ENCODE measurements at places on chromosomes 7 and 10.

- DNase-seq = no peak
- H3K27ac ChIP-seq = no peak overlapping the region
- no peaks in the 10 kb centered on the region for H3K27me3 ChIP-seq
- no peaks in the 10 kb centered on the region for H3K4me1 ChIP-seq
- H3K4me3 ChIP-seq = no peak overlapping the region
Measured at GRCh38 chr7:158468181-158468580, 119.4 kb downstream of the PTPRN2 start.

GRCh38 chr7:138670594-138670993 lies 30.6 kb downstream of the SVOPL start:
- H3K4me3 ChIP-seq = no peak overlapping the region
- H3K27me3 ChIP-seq = no peaks in the 10 kb centered on the region
- H3K36me3 ChIP-seq = no peaks in the 10 kb centered on the region
- DNase-seq = no peak
- no peak overlapping the region for H3K27ac ChIP-seq

GRCh38 chr7:129615018-129615417 lies 3.5 kb downstream of the NRF1 start:
- H3K4me3 ChIP-seq = no peak overlapping the region
- peak overlapping the region; percentile 3 for H3K27ac ChIP-seq
- H3K27me3 ChIP-seq = no peaks in the 10 kb centered on the region
- DNase-seq = no peak
- peaks cover 32% of the 10 kb centered on the region for H3K4me1 ChIP-seq

GRCh38 chr7:47586925-47587324 lies 5.0 kb upstream of the TNS3 start:
- H3K4me1 ChIP-seq = peaks cover 10% of the 10 kb centered on the region
- H3K27me3 ChIP-seq = no peaks in the 10 kb centered on the region
- H3K27ac ChIP-seq = no peak overlapping the region

- no peak overlapping the region for H3K27ac ChIP-seq
- H3K27me3 ChIP-seq = no peaks in the 10 kb centered on the region
- DNase-seq = no peak
- no peaks in the 10 kb centered on the region for H3K4me1 ChIP-seq
Measured at GRCh38 chr7:12357508-12357907, 46.2 kb downstream of the VWDE start.

DNA sequence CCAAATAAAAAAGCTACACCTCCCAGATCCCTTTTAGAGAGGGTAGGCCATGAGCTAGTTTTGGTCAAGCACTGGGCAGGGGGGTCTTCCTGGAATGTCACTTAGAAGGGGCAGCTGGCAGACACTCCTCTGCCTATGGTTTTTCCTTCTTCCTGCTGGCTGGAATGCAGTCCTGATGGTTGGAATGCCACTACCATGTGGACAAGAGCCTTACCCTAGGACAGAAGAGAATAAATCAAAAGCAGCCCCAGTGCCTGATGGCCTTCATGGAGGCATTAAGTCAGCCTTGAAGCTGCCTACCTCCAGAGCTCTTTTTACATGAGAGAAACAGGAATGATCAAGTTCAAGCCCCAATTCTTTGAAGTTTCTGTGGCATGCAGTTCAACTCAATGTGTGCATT lies 43.5 kb upstream of the SORBS1 start:
- H3K36me3 ChIP-seq = peaks cover 5% of the 10 kb centered on the region
- no peak for DNase-seq
- H3K27me3 ChIP-seq = no peaks in the 10 kb centered on the region
- H3K27ac ChIP-seq = peak overlapping the region; percentile 84
- no peak overlapping the region for H3K4me3 ChIP-seq

- H3K4me1 ChIP-seq = no peaks in the 10 kb centered on the region
- no peak for DNase-seq
- H3K36me3 ChIP-seq = no peaks in the 10 kb centered on the region
- no peaks in the 10 kb centered on the region for H3K27me3 ChIP-seq
Measured at GRCh38 chr7:143850682-143851081, 51.3 kb downstream of the TCAF1 start.

- H3K4me3 ChIP-seq = no peak overlapping the region
- DNase-seq = no peak
- no peaks in the 10 kb centered on the region for H3K27me3 ChIP-seq
- no peaks in the 10 kb centered on the region for H3K36me3 ChIP-seq
- no peak overlapping the region for H3K27ac ChIP-seq
Measured at GRCh38 chr10:86305521-86305920, 61.1 kb downstream of the GRID1 start.
